ENCODE measurements at places on chromosomes 11 and 22.

- no peak for DNase-seq
These were observed 1.1 kb downstream of the THAP12 start for GRCh38 chr11:76379807-76380158.

DNA sequence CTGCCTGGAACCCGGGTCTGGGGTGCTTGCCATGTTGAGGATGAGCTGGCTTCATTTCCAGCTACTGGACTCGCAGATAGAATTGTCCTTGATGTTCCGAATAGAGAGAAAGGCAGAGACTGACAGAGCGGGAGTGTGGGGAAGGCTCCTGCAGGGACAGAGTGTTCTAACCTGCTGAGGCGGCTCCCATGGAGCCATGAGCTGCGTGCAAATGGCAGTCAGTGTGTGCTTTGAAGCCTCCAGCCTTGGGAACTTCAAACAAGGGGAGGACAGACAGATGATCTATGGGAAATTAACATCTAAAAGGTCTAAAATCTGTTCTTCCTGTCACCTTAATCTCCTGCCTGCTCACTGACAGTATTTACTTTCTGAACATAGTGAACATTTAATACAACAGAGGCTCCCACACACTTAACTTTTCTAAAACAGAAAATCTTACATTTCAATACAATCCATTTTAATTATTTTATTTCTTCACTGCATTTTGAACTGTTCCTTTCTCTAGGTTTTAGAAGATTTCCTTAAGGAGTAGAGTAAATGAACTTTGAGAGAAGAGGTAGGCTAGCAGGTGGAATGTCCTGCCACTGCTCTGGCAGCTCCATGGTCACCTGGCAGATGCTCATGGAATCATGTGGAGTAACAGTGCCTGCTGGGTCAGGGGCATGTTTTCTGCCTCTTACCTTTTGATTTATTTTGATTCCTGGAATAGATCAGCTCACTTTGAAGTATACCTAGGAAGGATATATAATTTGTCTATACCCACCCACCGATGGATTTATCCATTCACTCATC is 481.7 kb downstream of the NTM start:
- DNase-seq = no peak

- DNase-seq = no peak
These were observed 1.1 kb upstream of the ATP6V1E1 start for GRCh38 chr22:17629641-17630040.

DNA sequence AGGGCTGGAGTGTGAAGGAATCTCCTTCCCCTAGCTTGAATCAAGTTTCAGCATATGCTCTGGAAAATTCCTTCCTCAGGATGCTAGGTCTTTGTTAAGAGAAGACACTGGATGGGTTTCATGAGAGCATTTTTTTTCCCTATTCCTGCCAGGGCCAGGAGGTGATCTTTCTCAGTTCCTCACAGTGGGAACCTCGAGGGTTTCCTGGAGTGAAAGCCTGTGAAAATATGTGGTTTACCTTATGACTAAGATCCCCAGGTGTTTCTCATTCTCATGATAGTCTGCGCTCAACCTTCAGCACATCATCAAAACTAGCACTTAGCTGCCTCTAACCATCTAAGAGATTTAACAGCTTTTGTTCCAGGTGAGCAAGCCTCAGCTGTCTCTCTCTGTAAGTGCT is 985.3 kb upstream of the FAT3 start:
- no peak for DNase-seq

DNA sequence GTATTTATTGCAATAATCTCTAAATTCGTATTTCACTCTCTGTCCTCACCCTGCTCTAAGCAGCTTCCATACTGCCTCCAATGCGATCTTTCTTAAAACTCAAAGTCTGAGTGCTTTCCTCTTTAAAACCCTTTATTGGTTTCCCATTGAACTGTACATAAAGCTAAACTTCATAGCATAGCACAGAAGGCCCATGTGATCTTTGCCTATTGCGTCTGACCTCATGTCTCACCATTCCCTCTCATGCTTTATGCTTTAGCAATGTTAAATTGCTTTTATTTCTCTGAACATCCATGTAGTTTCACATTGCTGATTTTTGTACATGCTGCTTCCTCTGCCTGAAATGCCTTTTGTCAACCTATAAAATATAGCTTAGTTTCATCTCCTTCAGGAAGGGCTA is 28.4 kb downstream of the ZDHHC13 start:
- no peak for DNase-seq

Measured in nephron progenitor cell (in vitro differentiated cells).